Stimulated activated CD4-positive, alpha-beta T cell treated with anti-CD3 and anti-CD28 coated beads, Interleukin-1b, Interleukin-23, amount 100 ng/mL, for 1 hour (primary cell): ENCODE measurements at places on chromosomes 11 and 22.

GRCh38 chr11:34855754-34856095 lies 60.5 kb downstream of the APIP start:
- no peak for DNase-seq

DNA sequence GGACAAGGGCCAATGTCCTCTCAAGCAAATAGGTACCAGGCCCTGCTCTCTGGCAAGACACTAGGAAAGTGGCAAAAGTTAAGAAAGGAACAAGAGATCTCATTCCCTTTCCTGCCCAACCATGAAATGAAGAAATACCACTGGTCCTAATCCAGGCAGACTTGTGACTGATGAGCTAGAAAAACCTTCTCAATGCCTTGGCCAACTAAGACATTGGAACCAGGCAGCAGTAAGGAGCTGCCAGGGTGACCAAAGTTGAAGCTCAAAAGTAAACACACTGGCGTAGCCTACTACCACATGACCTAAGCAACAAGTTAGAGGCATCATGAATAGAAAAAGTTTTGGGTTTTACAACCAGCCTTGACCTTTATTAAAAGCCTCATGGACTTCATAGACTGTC lies 45.1 kb upstream of the CHST1 start:
- no peak for DNase-seq

DNA sequence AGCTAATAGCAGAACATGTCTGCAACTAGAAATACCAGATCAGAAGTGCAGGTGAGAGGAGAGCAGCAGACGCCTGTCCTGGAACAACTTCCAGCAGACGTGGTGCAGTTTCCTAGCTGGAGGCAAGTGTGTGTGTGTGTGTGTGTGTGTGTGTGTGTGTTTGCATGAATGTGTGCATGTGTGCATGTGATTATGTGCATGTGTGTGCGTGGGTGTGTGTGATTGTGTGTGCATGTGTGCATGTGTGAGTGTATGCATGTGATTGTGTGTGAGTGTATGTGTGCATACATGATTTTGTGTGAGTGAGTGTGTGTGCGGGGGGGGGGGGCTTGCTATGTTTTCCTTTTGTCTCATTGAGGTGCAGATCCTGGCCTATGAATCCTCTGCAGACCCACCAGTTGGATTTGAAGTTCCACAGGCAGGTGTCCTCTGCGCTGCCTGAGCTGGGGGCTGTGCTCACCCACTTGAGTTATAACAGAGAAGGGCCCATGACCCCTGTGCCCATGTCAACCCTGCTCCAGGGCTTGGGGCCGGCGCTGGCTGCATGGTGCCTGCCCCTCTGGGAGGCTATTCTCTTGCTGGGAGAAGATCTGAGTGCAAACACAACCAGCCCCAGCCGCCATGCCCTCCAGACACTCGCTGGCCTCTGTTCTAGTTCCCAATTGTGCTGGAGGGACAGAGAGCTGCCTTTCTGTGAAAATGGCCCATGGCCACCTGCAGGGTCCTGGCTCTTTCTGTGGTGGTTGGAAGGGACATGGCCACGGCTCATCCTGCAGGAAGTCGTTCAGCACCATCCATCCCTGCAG lies 821.3 kb downstream of the BRD1 start:
- no peak for DNase-seq

- DNase-seq = no peak
Observed at GRCh38 chr11:9815486-9816136, 151.7 kb downstream of the SWAP70 start.

- DNase-seq = no peak
Observed at GRCh38 chr11:112933970-112934369, 27.2 kb upstream of the NCAM1 start.

GRCh38 chr11:67698247-67698646 lies 23.8 kb upstream of the ALDH3B2 start:
- DNase-seq = no peak

- DNase-seq = no peak
Observed at GRCh38 chr11:93477684-93478234, 65.4 kb downstream of the SMCO4 start.

- DNase-seq = no peak
Observed at GRCh38 chr11:8610532-8611116, 16.6 kb upstream of the STK33 start.

GRCh38 chr11:37223962-37224361 lies 625.9 kb upstream of the RAG2 start:
- DNase-seq = no peak

- no peak for DNase-seq
Observed at GRCh38 chr11:34651551-34651950, 30.7 kb downstream of the EHF start.

DNA sequence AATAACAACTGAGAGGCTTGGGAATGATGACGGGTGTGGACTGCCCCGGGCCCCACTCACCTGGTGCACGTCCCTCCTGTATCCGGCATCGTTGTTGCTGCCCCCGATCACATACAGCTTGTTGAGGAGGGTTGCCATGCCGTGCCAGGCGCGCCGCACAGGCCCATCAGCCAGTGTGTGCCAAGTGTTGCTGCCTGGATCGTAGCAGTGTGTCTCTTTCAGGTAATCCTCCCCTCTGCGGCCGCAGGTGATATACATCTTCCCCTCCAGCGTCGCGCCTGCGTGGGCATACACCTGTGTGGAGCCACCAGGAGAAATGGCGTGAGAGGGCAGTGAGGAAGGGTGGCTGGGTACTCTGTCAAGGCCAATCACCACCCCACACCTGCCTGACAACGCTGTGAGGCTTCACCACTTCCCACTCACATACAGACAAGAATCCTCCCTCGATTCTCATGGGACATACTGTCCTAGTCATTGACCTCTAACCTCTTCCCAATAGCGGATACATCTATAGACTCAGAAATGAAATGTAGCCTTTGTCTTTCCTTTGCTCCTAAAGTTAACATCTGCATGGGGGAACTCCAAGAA lies 8.9 kb upstream of the SCARF2 start:
- no peak for DNase-seq

GRCh38 chr11:33531743-33532181 lies 168.9 kb downstream of the C11orf91 start:
- no peak for DNase-seq

GRCh38 chr11:33737362-33737821 lies 1.2 kb upstream of the CD59 start:
- no peak for DNase-seq

DNA sequence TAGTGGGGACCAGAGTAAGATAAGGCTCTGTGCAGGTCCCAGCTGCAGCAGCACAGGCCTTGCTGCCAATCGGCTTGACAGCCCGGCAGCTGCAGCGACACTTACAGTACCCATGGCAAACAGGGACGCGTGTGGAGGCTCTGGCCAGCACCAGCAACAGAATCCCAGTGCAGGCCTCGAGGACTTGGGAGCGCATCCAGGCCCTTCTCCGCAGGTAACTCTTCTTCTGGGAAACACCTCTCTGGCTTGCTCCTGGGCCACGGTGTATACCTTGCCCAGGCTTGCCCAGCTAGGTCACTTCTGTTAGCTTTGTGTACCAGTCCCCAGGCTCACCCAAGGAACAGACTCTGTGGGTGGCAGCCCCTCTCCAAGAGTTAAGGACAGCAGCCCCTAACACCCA lies 126.7 kb downstream of the CTTN start:
- no peak for DNase-seq

DNA sequence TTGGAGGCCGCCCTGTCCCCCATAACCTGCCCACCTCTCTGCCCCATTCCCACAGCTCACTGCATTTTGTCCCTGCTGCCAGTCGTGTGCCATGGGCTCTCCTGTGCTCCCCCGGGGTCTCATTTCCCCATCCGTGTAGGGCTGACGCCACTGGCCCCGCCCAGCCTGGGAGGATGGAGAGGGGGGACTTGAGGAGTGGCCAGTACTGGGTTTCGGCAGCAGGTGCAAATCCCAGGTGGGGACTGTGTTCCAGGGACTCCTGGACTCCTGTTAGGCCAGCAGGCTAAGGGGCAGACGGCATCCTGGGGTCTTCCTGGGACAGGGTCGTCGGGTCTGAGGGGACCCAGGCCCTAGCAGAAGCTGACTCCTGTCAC lies 1.2 kb upstream of the MYO7A start:
- DNase-seq = no peak
